ENCODE measurements at places on chromosomes 1 and 21.

GRCh38 chr1:22877112-22877915 is 95.4 kb downstream of the LACTBL1 start:
- no peak for DNase-seq

DNA sequence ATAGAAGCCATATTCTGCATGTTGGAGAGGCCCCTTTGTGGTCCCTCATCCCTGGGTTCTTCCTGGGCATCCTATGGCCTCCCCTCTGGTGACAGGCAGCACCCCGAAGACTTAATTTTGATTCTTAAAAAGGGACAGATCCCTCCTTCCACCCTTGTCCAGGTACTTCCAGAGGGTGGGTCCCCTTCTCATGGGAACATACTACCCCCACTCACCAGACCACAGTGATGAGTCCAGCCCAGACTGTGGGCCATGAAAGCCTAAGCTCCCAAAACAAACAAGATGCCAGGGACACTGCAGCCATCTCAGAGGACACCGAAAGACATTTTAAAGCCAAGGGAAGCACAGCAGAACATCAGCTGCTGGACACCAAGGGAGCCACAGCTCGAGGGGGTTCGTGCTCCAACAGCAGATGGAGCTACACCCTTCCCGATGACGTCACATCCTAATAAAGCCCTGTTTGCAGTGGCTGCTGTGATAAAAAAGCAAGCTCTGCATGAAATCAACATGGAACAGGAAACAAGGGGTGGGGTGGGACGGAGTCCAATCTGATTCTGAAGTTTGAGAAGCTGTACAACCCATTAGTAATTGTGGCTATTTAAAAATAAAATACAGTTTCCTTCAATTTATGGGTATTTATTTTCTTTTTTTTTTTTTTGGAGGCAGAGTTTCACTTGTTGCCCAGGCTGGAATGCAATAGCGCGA is 32.4 kb downstream of the GNB1 start:
- DNase-seq = no peak

DNA sequence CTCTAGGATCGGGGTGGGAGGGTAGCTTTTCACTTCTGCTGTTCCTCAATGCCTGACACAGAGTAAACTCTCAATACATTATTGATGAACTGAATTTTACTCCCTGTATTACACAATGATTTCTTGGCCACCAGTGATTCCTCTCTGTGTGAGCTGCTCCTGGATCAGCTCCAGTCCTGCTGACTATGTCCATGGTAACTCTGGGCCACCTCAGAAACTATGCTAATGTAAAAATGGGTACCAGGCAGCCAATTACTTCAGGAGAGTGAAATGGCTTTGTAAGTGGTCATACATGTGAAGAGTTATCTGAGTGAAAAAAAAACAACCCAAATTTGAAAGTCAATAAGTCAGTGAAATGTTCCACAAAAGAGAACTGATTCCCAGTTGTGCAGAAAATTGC is 311.0 kb downstream of the KCNH1 start:
- no peak for DNase-seq

- DNase-seq = no peak
Measured at GRCh38 chr1:114502080-114502479, 8.9 kb downstream of the TRIM33 start.

DNA sequence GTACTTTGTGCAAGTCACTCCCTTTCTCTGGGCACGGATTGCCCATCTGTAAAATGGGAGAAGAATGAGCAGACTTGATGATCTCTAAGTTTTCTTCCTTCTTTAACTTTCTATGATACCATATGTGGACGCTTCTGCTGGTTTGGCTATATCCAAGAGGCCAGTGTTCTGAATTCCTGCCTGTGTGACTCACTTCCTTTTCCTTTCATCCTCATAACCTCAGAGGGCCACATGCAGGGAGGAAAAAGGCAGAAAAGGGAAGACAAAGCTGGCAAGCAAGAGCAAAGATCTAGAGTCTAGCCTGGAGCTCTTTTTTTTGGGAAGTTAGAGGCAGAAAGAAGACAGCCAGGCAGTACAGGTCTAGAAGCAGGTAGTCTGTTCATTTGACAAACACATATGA is 151.2 kb downstream of the OMA1 start:
- DNase-seq = no peak

DNA sequence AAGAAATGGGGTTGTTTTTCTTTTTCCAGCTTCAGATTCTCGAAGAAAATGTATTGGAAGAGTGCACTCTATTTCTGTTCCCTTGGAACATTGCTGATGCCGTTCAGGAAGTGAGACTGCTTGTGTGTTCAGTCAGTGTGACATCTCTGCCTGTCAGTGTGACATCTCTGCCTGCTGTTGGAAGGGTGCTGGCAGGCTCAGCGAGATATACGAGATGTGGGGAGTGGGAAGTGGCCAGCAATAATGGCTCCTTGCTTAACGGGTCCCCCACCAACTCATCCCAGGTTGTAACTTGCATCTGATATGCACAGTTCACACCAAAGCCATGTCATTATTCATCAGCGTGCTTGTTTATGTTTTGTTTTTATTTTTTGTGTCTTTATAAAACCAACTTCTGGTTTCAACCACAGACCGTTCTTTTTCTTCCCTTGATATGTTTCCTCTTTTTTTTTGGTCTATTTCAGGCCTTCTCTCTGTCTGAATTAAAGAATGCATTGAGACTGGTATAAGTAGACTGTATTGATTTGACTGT is 145.4 kb downstream of the GALNT2 start:
- no peak for DNase-seq

DNA sequence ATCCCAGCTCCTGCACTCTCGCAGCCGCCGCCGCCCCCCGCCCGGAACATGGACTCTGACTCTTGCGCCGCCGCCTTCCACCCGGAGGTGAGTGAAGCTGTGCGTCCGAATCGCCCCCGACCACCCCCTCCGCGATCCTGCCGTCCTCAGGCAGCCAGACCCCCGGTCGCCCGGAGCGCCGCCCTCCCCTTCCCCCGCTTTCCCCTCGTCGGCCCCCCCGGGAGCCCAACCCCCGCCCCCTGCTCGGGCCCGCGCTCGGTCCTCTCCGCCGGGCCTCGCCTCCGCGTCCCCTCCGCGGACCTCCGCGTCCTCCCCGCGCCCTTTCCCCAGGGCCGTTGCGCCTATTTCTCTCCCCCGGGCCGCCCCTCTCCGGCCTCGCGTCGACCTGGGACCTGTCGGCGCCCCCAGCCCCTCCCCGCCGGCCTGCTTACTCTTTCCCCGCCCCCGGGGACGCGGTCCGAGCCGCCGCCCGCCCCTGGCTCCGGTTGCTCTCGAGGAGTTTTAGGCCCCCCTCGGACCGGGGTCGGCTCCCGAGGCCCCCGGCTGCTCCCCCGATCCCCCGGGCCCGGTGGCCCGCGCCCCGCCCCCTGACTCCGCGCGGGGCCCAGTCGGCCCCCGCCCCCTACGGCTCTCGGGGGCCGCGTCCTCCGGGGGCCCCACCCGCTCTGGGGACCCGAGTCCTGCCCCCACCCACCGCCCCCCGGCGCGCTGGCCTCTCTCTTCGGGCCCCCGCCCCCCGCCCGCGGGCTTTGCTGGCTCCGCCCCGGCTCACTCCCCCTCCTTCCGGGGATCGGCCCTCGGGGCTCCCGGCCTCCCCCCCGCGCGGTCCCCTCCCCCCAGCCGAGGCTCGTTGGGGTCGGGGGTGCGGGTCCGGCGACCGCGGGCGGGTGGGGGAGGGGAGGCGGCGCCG is 743 bp downstream of the PHF13 start:
- DNase-seq = peak; percentile 65

DNA sequence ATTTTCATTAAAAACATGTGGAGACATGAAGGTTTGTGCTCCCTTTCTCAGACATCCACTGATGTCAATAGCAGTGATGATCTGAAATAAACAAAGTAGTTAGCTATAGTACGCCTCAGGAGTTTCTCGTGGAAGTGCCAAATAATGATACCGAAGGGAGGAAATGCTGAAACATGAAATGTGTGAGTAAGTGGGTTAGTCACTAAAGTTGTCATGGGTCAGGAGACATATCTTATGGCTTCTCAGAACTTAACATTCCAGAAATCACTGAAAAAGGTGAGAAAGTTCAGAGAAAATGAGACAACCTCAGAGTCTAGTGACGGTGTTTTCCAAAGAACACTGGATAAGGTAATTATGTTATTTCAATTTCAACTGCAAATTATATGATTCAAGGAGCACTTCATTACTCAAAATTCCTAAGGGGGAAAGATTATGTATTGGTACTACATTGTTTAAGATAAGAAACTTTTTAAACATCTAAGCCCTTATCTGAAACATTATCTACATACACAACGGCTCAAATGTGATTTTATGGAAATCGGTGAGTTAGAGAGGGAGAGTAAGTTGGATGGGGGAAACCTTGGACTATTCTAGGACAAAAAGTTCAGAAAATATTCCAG is 20.6 kb downstream of the NIBAN1 start:
- DNase-seq = no peak
